Brain microvascular endothelial cell (primary cell): ENCODE measurements at places on chromosomes 5 and 9.
A peak's percentile ranks its signal among the peaks of the same experiment; 100 is the strongest.

- DNase-seq, result peak; percentile 98
These were observed 71.2 kb downstream of the ARRDC3 start for GRCh38 chr5:91311697-91312501.

DNA sequence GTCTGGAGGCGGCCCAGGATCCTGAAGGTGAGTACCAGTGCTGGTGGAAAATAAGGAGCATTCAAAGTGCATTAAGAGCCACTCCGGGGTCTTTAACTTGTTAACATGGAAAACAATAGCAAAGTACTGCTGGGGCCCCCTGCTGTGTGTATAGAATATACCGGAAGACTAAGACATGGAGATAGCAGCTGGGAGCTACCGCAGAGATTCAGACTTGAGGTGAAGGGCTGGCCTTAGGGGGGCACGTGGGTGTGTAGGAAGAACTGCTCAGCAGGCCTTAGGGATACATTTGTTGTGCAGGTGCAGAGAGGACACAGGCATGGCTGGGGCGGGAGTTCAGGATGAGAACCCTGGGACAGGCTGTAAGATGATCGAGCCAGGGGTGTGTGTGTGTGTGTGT is 1.2 kb upstream of the DMRT1 start:
- DNase-seq, result no peak

DNA sequence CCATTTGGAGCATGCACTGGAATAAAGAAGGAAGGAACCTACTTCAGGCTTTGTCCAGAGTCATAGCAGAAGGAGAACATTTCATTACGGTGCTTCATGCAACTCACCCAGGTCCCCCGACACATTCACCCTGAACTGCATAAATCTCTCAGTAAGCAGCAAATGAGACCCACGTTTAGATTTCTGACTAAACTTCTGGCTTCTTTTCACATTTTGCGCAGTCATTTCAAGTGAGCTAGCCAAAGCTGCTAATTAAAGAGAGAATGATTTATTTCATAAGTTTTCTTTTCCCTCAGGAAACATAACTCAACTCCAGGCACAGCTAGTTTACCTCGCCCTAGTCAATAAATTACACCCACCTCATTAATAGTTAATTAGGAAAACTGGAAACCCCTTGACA is 88.6 kb upstream of the GAS1 start:
- no peak for DNase-seq

DNA sequence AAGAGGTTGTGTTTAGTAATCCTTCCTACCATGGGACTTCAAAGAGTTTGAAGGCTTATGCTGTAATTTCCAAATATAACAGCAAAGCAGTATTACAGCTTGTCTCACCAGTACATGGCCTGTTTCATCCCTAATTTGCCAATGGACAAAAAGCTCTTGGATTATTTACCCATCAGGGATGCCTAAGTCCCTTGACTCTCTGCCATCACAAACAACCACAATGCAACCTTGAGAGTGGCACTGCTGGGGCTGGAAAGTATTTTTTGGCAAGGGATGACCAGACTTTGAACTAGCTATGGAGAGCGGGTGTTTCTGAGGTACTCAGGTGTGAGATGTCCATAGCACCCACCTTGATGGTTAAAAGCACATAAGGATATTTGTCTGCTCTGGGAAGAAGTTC is 9.1 kb downstream of the MAMDC2 start:
- DNase-seq, result no peak

DNA sequence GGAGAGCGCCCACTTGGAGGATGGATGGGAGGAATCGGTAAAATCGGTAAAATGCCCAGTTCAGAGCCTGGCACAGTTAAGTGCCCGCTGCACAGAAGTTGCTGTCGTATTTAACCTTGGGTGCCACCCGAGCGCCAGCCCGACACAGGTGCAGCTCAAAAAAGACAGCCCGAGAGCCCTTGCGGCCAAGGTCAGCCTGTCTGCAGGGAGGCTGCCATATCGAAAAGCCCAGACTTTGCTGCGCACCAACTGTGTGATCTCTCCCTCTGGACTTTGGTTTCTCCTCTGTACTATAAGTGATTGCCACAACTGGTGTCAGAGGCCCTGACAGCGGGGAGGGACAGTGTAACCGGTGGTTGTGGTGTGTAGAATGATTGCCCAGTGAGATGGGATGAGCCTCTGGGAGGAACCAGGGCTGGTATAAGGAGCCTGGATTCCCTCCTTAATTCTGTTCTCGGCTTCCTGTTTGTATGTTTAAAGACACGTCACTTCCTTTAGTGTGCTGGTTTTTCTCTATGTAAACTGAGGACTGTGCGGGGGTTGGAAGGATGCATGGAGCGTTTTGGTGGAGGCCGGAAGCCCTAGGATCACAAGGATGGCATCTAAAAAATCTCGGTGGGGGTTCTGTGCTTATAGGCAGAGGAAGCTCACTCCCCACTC is 792 bp downstream of the NTMT1 start:
- peak; percentile 80 for DNase-seq

DNA sequence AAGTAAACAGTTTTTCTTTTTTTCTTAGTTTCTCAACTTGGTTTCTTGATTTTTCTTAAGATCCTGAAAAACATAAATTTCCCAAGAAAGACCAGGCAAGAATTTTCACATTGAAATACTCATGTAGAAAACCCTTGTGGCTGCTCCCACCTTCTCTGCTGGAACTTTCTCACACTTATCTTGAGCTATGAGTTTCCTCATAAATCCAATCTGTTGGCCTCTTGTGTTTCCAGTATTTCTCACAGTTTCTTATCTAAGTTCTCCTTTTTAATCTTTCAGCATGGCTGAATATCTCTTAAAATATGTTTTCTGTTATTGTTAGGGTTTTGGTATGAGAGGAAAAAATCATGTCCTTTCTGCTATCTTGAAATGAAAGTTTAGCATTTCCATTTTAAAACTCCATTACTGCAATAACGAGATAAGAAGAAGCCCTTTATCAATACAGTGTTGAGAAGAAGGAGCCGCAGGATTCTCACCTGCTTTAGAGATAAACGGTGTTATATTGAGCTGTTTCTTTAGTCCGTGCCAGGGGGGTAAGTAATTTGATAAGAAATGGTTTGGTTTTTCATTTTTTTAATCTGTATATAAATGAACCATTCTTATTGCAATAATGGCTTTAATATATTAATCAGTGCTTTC is 89.3 kb downstream of the ALDH1A1 start:
- no peak for DNase-seq

DNA sequence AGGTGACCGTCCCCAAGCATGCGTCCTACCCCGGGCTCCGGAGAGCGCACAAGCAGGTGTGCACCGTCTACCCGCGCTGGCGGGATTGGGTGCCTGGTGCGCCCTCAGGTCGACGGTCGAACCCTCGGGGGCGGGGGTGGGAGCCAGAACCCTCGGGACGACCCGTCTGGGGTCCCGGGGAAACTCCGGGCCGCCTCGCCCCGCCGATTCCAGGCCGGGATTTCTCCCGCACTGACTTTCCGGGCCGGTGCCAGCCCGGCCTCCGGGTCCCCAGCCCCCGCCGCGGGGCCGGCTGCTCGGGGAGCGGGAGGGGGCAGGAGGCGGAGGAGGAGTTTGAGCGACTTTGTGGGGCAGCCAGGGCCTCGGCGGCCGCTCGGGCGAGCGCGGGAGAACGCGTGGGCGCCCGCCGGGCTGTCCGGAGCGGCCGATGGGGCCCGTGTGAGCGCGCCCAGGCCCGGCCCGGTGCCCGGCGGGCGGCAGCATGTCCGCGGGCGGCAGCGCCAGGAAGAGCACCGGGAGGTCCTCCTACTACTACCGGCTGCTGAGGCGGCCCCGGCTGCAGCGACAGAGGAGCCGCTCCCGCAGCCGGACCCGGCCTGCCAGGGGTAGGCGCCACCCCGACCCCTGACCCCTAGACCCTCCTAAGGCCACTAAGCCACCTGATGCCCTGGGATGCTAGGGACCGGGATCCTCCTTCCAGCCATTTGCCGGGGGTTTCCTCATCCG is at the start of gene DAB2IP:
TSS of gene DAB2IP (plus strand) at position 340 of the 726 bp plus-strand sequence. CDS start at position 482, 142 bp downstream.
- DNase-seq, result no peak

- DNase-seq, result no peak
These were observed 1.0 kb downstream of the NREP start for GRCh38 chr5:111755942-111756381.

DNA sequence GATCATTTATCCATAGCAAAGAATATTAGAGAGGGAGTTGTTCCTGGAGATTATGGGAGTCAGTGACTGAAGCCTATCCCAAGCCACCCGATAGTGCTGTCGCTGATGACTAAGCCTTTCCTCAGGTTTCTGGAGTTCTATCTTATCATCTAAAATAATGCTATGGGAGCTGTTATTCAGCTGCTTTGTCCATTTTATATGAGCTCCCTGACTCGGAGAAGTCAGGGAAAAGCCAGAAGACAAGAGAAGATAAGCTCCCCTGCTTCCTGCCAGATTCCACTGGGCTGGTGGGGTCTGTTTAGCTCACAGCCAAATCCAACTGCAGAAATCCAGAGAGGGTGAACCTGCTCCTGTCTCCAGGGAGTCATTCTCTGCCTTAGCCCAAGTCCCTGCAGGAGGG is 148.2 kb downstream of the DROSHA start:
- no peak for DNase-seq

- peak; percentile 56 for DNase-seq
These were observed 168.3 kb upstream of the OTULINL start for GRCh38 chr5:14413331-14413750.

DNA sequence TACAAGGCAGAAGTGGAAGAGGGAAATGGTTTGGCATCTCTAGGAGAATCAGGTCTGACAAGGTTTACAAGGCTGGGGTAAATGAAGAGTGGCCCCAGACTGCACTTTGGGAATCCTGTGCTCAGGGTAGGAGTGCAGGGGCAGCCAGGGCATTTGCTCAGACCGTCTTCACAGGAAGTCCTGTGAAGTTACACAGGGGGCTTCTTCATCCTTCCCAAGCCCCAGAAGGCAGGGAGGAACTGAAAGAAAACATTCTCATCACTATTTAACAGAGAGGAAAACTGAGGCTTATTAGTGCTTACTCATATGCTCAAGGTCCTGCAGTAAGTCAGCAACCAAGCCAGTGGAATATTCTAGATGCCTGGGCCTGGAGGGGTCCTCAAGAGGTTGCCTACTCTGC is 80.7 kb downstream of the NRG2 start:
- no peak for DNase-seq

DNA sequence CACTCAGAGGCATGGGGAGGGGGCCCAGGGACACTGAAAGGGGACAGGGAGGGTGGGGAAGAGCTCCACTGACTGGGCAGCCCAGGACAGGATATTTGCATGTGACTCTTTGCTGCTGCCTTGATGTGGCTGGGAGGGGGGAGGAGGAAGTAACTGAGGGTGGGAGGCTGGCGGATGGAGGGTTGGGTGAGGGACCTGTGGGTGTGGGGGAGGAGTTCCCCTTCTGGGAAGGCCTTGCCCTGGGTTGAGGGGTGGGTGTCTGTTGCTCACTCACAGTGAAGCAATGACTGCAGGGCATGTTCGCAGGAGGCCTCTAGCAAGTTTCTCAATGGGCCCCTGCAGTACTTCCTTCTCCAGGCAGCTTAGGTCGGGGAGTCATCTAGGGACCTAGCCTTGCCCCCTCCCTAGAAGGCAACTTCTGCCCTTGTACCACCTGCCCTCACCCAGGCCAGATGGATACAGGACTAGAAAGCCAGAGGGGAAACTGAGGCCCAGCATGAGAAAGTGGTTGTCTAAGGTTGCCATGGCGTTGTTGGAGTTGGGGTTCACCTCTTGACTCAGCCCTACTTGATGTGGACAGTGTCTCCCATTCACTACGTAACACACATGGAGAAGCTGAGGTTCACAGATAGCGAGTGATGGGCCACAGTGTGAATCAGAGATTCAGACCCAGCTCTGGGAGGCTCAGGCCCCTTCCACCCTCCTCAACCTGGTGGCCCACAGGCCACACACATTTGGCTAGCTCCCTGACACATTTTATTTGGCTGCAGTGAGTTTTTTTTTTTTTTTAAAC is 3.0 kb downstream of the GRK6 start:
- no peak for DNase-seq

DNA sequence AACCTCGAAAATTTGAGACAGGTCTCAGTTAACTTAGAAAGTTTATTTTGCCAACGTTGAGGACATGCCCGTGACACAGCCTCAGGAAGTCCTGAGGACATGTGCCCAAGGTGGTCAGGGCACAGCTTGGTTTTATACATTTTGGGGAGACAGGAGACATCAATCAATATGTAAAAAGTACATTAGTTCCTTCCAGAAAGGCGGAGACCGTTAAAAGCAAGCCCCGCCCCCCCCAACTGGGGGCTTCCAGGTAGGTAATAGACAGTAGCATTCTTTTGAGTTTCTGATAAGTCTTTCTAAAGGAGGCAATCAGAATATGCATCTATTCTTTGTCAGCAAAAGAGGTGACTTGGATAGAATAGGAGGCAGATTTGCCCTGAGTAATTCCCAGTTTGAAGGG is 599 bp upstream of the MOCS2 start:
- no peak for DNase-seq
